ENCODE measurements at places on chromosomes 12 and 14.

GRCh38 chr14:51145246-51145645, 50.3 kb upstream of the TRIM9 start:
- no peak for DNase-seq

- no peak for DNase-seq
These were observed 8.0 kb downstream of the CLEC12B start for GRCh38 chr12:10018386-10018785.

- DNase-seq, result no peak
These were observed 24.6 kb downstream of the TPCN1 start for GRCh38 chr12:113245695-113246477.

DNA sequence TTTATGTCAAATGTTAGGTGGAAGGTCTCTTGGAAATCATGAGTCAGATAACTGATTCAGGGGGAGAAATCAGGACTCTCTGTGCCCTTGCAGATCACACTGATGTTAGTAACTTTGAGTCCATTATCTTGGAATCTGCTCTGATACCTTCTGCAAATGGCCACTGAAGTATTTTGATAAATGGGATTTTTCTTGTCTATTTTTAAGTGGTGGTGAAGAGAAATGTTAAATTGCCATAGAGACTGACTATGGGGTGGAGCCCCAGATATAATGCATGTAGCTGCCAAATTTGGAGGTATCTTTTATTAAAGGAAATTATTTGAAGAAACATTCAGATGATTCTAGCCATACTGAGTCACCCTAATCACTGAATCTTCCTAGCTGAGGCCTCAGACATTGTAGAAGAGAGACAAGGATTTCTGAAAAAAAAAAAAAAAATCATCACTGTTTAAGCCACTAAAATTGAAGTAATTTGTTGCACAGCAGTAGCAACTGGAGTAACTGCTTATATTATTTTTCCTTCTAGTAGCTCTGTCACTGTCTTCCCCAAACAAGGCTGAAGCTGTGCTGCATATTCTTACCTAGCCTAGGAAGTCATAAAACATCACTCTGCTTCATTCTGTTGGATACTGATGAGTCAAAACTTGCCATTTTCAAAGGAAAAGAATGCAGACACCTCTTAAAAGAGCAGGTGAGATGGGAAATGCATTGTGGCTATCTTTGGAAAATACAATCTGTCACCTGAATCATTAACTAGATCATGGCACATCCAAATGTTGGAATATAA, 36.0 kb upstream of the CLEC14A start:
- DNase-seq, result no peak

GRCh38 chr14:35390577-35391387, 13.8 kb downstream of the NFKBIA start:
- DNase-seq, result no peak

DNA sequence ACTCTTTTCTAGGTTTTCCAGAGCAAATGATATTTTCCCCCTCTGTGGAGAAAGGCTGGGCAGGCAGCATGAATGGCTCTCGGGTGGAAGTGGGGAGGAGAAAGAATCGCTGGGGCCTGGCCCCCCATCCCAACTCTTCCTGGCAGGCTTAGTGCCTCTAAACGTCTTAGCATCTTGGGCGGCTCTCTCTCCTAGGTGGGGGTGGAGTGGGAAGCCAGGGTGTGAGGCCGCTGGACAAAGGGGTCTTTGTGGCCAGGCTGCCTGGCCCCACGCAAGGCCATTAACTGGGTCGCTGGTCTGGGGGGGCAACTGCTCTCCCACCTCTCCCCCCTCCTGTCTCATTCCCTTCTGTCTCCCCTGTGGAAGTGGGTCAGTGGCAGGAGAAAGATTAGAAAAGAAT, 4.7 kb downstream of the LRP1-AS start:
- no peak for DNase-seq

- DNase-seq, result no peak
These were observed 59.1 kb upstream of the OTOGL start for GRCh38 chr12:80040075-80040738.

DNA sequence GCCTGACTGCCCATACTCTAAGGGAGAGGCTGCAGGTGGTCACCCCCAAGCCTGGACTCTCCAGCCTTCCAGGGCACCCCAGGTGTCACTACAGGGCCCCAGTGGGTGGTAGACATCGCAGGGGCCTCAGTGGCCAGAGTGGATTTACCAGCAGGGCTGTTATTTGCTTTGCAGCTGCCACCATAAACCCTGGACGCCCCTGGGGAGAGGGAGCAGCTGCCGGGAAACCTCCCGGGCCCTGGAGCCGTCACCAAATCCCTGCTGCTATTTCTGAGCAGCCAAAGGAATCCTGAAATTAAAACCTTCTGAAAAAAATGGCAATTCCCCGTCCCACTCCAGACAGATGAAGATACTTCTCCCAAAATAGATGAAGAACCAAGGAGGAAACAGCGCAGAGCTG, 13.9 kb downstream of the TMEM119 start:
- no peak for DNase-seq

DNA sequence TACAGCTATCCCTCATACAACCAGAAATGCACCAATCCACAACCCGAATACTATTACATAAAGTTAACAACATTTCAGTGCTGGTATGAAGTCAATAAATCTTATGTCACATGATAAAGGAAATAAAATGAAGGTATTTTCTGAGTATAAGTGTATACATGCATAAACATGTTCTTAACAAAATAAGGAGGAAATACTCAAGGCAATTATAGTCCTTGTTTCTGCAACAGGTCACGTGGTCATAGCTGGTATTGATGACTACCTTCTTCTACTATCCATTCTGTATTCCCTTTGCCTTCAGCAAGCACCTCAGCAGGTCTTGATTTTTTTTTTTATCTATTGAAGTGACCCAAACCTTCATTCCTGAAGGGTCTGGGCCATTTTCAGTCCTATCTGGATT, 675.6 kb downstream of the RPL10L start:
- DNase-seq, result no peak

DNA sequence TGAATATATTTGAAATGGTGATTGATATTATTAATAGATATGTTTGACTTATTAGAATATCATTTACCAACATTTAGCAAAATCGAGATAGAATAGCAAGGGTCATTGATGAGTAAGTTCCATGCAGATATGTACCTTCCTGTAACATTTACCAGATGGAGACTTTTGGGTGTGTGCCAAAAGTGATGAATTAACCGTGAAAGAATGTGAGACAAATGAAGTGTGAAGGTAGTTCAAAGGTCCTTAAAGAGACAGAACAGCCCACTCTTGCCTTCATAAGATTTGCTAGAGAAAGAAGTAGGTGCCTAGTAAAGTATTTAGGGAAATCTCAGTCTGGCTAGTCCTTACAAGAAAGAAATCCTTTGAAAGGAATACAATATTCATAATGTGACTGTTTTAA, 45.5 kb downstream of the FGD4 start:
- DNase-seq, result no peak

- DNase-seq, result no peak
These were observed 125.4 kb downstream of the LRIG3 start for GRCh38 chr12:58794859-58795258.

- no peak for DNase-seq
These were observed 14.5 kb upstream of the KICS2 start for GRCh38 chr12:64236549-64236948.

GRCh38 chr14:44041700-44042099, 465.4 kb downstream of the FSCB start:
- DNase-seq, result no peak

- no peak for DNase-seq
These were observed 93.5 kb downstream of the CCDC92 start for GRCh38 chr12:123879101-123879500.

- no peak for DNase-seq
These were observed 89.1 kb upstream of the CNOT2 start for GRCh38 chr12:70154087-70154638.

DNA sequence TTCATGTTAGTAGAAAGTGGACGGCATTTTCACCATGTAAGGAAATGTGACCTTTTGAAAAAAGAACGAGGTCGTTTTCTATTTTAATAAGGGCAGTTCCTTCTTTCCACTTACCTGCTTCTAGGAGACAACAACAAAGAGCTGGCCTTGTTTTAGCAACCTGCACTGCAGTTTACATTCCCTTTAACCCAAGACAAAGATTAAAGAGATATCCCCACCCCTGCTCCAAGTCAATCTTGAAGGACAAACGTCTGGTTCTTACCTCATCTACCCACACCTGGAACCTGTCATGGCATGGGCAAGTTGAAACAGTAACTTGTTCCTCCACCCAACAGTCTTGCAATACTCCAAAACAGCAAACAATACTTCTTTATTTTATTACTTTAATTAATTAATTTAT, 32.7 kb downstream of the ZCCHC8 start:
- no peak for DNase-seq

GRCh38 chr12:873954-874353, 75.5 kb downstream of the RAD52 start:
- no peak for DNase-seq

GRCh38 chr14:52738409-52738808, 8.4 kb downstream of the STYX start:
- no peak for DNase-seq

DNA sequence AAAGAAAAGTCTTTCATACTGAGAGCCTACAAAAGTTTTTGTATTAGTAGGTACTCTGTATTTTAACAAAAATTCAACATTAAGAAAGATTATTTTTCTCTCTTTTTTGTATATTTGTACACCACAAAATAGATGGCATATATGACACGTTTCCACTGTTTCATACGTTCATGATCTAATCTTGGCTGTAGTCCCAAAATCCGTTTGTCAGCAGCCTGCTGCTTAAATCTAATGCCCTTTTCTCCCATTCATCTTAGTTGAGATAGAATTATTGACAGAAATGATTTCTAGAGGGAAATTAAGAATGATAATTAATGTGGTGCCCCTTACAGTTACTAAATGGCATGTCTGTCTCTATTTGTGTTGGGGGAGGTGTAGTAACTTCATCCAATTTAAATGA, 140.7 kb upstream of the NOVA1 start:
- no peak for DNase-seq

DNA sequence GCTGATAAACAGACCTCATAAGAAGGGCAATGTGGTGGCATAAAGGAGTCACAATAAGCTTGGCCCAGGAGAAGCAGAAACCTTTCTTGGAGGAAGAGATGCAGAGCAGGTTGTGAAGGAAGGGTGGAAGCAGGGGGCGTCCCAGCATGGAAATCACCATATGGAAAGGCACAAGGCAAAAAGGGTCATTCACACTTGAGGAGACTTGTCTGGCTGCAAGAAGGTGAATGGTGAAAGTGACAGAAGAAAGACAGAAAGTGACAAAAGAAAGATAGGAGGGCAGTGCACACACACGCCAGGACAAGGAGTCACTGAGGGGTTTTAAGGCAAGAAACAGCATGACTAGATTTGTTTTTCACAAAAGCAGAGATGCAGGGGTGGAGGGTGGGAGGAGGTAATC, 38.3 kb downstream of the GALNT4 start:
- no peak for DNase-seq

DNA sequence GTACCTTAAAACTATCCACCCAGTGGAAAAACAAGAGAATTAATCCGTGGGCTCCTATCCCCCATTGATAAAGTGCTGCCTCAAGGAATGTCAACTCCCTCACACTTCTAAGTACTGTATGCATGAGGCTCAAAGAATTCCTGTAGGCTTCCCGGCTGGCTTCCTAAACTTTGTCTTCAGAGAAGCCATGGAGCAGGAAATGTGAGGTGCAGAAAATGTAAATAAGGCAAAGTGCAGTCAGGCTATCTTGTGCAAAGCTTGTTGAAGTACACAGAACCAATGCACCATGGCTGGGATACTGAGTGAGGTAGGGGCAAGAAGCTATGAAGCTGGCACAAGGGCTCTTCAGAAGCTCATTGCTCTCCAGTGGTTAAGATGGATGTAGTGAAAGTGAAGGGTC, 611.0 kb downstream of the FSCB start:
- DNase-seq, result no peak

DNA sequence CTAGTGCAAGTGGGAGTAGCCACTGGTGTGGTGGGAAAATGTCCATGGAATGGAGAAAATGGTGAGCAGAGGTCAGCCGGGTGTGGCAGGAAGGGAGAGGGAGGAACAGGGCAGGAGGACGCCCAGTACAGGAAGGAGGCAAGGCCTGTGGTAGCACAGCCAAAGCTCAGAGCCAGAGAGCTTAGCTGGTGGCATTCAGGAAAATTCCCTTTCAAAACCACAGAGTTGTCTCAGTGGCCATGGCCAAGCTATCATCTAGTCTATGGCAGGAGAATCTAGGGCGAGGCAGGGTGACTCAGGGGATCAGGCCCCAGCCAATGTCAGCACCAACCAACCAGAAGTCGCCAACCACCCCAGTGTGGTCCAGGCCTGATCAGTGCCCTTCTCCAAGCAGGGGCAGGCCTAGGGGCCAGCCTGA, 67.7 kb upstream of the DDX11 start:
- no peak for DNase-seq

DNA sequence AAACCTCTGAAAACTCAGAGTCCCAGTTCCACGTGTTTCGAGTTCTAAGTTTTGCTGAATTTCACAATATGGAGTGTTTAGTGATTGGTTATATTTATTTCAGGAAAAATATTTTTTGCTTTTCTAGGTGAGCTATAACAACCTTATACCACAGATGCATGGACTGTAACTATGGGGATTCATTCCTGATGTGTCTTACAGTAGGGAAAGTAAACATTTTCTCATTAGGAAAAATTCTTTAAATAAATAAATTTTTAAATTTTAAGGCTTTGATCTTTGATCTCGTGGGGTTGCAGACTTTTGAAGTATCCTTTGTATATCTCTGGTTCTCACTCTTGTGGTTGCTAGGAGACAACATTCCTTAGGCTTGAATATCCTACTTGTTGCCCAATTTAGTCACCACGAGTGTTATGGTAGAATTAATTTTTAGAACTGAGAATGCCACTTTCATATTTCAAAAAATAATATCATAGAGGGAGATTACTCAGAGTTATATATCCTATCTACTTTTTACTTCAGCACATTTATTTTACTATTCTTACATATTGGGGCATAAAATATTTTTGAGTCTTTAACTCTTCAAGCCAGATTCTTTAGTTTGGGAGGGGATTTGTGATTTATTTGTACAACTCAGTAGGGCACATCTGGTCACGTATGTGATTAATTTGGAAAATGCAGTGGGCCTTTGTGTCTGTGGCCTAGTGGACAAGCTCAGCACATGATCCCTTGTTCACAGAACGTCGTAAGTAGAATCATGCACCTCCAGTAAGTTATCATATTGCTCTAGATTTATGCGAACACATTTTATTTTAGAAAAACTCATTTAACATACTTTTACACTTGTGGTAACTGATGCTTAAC, 224.0 kb downstream of the TTC6 start:
- DNase-seq, result no peak

DNA sequence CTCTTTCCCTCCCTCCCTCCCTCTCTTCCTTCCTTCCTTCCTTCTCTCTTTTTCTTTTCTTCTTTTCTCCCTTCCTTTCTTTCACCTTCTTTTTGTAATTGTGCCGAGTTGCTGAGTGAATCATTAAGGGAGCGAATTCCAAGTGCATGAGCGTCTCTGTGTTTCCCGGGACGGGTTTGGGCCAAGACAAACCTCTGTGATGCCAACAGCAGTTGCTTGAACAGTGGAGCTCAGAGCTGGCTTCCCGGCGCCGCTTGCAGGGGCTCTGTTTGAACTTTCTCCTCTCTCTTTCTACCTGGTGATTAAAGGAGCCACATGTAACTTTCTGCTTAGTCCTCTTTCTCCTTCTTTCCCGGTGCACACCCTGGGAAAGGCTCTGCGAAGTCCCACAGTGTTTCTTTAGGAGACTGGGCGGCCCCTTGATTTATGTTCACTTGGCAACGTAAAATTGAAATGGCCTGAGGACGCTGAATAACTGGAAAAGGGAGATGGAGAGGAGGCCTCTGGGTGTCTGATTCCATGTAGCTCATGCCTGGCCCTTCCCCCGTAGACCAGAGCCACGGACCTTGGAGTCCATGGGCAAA, 33.7 kb upstream of the MAP1LC3B2 start:
- DNase-seq, result no peak

- DNase-seq, result no peak
These were observed 8.5 kb upstream of the LTBP2 start for GRCh38 chr14:74620497-74620921.

Measured in activated naive CD8-positive, alpha-beta T cell treated with anti-CD3 and anti-CD28 coated beads, Interleukin-2, amount 50 U/mL, for 16 hours (primary cell).